Muscle of leg (tissue), 16 donors: ENCODE measurements at places on chromosomes 16 and 17. TPM values are rescaled to one million over a fixed set of nuclear protein-coding genes. Genes with fewer than 3 reads are reported as not detected.

DNA sequence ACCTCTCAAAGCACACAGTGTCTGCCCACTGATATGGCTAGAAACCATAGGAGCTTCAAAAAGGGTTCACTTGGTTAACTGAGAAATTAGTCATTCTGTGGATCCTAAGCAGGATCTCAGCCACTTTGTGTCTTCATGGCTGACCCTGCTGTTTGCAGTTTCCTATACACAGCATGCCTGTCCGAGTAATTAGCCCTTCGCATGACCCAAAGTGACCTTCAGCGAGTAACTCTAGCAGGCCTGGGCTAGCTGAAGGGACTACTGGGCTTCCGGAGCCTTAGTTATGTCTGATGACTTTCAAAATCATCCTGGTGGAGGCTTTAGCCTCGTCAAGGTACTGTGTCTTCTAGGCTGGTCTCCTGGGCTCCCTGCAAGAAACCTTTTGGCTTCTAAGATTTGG is 28.9 kb upstream of the FBXW10B start:
- DNase-seq: no peak

- no peak for DNase-seq
Observed at GRCh38 chr17:27538156-27538955, 82.1 kb downstream of the KSR1 start.

- peak; percentile 57 for DNase-seq
Observed at GRCh38 chr17:7133424-7133823, 18.8 kb upstream of the ASGR2 start.

DNA sequence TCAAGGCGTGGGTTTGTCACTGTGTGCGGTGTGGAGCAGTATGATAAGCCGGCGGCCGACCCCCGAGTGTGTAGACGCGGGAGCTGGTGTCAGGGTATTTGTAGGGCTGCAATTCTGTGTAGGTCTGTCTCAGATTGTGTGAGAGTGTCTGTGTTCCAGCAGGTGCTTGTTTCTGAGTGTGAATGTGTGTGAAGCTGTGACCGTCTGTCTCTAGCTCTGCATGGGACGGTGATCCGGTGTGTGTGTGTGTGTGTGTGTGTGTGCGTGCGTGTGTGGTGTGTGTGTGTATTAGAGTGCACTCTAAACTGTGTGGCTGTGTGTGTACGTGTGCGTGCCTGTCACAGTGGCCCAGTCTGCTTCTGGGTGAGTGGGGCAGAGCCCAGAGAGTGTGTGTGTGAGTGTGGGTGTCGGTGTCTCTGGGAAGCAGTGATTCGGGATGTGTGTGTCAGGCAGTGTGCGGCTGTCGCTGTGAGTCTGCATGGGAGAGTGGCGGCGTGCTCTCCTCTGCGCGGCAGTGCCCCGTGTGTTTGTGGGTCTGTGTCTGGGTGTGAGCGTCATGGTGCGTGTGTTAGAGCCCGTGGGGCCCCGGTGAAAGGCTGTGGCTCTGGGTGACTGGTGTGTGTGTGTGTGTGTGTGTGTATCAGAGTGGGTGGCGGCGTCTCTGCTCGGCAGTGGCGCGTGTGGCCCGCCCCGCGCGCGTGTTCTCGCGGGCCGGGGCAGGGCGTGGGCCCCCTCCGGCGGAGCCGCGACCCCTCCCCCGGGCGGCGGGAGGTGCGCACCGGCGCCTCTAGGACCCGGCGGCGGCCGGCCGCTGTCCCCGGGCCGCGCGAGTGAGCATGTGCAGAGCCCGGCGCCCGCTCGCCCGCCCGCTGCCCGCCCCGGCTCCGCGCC is at the start of gene WSCD1:
TSS of gene WSCD1 (plus strand) at position 841 of the 891 bp plus-strand sequence. CDS start 10,280 bp downstream, outside the sequence.
- DNase-seq: peak; percentile 45

GRCh38 chr17:47937941-47938340 is 3.4 kb upstream of the PNPO start:
- DNase-seq: no peak

KRT16 gene
- not detected for polyA plus RNA-seq

GRCh38 chr17:48605991-48606891 is 1.5 kb upstream of the HOXB6 start:
- DNase-seq: no peak

- peak; percentile 68 for DNase-seq
Observed at GRCh38 chr16:69188716-69189115, 1.8 kb downstream of the SNTB2 start.

DNA sequence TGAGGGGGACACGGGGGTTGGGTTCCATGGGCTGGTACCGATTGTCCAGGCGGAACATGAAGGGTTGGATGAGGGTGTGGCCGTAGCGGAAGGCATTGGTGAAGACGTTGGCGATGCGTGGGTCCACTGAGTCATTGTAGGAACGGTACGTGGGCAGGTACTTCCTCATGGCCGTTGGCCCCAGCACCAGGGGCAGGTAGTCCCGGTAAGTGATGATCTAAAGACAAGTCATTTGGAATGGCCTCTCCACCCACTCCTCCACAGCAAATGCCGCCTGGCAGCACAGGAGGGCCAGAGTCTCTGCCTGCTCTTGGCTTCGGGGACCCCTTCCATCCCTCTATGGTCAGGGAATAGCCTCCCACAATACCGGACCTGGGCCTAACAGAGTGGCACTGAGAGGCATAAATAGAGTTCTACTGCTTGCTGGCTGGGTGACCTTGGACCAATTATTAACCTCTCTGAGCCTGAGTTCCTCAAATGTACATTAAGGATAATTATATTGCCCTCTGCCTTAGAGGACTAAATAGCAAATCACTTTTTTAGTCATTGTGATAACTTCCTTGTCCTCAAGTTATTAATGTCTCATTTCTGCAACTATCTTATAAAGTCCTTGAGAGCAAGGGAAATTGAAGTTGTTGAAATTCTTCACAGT is 7.2 kb downstream of the MPO start:
- DNase-seq: no peak

OR1A1 gene
- not detected for polyA plus RNA-seq

SRP68 gene
- 92.3 TPM for polyA plus RNA-seq
